ENCODE measurements at places on chromosomes 11 and 22.

DNA sequence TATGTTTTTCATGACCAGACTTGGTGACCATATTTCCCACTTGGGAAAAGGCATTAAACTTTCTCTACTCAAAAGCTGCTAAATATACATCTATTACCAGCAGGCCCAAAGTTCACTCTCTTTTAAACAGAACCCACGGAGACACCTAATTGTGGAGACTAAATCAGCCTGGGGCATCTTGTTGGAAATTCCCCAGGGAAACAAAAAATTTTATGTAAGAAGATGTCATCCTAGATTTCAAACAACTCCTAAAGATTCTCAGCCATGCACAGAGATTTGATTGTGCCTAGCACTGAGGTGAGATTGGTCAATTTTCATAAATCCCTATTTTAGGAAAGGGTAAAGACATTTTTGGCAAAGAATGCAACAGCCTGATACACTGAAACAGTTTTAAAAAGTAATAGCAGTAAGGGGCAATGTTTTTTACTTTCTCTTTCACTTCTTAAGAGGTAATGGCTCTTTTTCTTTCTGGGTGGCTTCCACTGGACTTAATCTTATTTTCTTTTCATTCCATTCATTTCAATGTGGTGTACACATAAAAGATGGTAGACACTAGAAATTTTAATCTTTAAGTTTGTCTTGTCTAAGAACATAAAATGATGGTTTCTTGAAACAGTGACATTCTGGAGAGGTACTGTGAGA is 9.6 kb downstream of the OR52N2 start:
- no peak for DNase-seq

DNA sequence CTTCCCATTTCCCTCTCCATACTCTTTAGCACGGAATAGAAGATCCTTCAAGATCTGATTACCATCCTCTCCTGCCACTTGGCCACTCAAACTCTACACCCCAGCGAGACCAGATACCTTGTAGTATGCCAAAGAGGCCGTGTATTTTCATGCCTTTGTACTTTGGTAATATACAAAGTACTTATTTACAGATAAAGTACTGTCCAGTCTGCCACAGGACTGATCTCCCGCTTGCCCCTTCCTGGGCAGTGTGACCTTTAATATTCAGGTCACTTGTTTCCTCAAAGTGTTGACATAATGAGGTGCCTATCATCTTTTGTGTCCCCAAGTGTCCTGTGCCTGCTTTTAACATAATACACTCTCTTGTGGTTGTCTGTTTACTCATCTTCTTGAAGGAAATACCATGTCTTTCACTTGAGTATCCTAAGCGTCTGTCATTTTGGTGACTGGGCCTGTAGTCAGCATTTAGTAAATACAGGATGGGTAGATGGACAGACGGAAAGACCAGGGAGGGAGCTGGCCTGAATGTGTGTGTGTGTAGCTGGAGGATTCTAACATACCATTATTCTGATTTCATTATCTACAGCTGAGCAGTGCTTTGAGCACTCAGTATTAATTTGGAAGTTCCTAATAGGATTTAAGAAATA is 137.4 kb downstream of the NAV2 start:
- DNase-seq = no peak

DNA sequence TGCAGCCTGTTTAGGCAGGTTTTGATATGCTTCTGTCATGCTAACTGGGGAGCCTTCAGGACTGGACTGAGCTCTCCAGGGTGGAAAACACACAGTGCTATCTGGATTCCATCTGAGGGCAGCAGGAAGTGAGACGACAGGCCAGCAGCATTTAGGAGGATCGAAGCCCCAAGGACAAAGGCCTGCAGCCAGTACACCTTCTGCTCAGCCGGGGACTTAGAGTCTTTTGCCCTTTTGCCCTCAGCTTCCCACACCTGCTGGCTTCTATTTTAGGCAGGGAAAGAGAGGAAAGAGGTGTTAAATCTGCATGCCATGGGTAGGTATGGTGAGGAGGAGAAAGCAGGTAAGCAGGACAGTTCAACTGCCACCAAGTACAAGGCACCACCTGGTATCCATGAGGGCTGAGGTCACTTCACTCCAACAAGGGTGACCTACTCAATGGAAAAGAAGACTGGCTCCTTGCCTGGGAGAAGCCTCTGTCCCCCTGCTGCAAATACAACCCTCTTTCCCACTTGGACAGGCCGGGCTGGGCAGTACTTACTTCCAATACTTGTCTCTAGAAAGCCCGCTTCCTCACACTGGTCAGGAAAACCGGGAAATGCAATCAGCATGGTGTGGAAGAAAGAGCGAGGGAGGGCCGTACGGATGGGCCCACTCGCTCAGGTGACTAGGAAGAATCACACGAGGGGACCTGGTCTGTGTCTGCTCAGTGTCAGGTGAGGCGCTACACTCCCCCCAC is 12.3 kb downstream of the LARGE2 start:
- no peak for DNase-seq

- no peak for DNase-seq
These were observed 8.4 kb upstream of the CTSC start for GRCh38 chr11:88345949-88346348.

- no peak for DNase-seq
These were observed at the start of gene SLC17A6 for GRCh38 chr11:22337596-22338485. SLC17A6 (plus strand) TSS chr11:22338381; CDS start chr11:22338534, 153 bp downstream.

- no peak for DNase-seq
These were observed 27.3 kb downstream of the BCL2L13 start for GRCh38 chr22:17665854-17666253.

- peak; percentile 64 for DNase-seq
These were observed 28.2 kb downstream of the KCTD17 start for GRCh38 chr22:37079668-37080171.

GRCh38 chr11:130831506-130831905 is 84.8 kb downstream of the SNX19 start:
- DNase-seq = no peak

DNA sequence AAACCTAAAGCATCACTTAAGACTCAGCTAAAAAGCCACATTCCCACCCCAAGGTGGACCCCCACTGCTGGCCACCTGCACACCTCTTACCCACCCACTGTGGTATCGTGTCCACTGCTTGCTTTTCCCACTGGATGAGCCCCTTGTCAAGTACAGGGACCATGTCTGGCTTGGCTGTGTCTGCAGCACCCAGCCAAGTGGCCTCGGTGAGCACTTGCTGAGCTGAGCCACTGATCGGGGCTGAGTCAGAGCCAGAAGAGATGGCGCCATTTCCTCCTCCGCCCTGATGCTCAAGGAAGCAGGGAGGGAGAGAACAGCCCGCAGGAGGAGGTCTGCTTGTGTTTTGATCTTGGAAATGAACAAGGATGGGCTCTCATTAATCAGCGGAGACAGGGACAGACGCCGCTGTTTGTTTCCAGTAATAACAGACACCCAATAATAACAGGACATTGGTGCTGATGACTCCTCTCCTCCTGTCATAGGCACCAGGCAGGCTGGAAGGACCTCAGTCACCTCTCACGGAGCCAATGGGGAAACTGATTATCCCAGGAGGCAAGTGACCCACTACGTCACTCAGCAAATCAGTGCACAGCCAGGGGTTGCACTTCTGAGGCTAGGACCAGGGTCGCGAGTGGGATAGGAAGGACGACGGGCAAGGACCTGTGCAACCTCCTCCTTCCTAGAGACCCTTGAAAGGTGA is 85.2 kb upstream of the RTL6 start:
- no peak for DNase-seq

GRCh38 chr11:60634126-60634525 is 65.3 kb upstream of the MS4A8 start:
- no peak for DNase-seq

DNA sequence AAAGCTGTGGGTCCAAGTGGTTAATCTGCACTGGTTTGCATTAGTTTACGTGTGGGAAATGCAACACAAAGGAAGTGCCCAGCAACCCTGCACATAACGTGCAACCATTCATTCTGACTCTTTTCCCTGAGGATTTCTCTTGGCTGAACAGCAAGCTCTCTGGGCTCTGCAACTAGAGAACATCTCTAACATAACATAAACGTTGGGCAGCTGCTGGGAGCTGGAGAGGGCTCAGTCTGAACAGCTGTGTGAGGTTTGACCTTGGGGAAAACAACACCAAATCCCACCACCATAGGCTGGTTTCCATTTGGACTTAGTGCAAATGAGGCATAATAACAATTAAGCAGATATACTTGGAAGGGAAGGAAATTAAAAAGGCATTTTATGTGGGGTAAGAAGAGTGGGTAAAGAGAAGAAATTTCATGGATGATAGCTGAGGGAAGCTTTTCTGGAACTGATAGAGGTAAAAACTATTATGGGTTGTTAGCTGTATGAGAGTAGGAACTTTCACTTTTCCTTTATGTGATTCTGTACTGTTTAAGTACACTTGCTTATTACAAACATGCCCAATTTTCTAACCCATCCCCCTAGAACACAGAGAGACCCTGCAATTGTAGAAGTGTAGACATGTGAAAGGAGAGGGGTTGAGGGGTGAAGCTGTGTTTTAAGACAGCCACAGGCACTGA is 76.2 kb downstream of the SNX19 start:
- no peak for DNase-seq

DNA sequence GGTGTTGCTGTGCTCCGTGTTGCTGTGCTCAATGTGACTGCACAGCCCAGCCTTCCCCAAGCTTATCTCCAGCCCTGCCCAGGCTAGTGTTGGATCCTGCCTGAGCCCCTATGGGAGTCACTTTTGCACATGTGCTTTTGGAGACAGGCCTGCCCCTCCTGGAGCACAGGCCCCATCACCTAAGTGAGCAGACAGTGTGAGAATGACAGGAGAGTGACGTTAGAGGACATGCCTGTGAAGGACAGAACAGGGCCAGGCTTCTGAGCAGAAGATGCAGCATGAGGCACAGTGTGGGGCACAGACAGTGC is 36.6 kb upstream of the SUSD2 start:
- no peak for DNase-seq

- DNase-seq = no peak
These were observed 9.8 kb downstream of the PPP6R3 start for GRCh38 chr11:68470304-68470811.

DNA sequence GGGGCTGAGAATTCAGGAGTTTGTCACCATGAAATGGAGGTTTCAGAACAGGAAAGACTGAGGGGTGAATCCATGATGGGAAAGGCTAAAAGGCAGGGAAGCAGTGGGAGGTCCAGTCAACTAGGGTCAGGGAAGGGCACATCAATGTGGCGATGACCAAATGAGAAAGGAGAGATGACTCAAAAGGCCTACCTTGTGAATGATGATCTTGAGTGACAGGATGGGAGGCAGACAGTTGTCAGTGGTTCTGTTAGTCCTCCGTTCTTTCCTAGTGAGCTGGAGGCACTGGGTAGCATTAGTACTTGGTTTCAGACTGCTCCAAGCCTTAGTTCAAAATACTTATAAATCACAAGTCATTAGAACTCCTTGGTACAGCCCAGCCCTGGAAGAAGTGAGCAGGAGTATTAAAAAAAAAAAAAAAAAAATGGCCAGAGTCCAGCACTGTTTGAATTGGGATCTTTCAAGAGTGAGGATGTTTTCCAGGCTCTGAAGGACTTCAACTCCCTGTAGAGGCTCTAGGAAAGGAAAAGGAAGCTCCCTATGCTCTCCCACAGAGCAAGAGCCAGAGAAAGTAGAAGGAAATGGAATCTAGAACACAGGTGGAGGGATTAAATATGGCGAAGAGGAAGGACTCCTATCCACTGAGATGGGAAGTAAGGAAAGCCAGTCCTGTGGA is 8.3 kb upstream of the DCHS1 start:
- DNase-seq = no peak

- DNase-seq = peak; percentile 19
These were observed 58.4 kb upstream of the PSMA1 start for GRCh38 chr11:14578541-14578956.

DNA sequence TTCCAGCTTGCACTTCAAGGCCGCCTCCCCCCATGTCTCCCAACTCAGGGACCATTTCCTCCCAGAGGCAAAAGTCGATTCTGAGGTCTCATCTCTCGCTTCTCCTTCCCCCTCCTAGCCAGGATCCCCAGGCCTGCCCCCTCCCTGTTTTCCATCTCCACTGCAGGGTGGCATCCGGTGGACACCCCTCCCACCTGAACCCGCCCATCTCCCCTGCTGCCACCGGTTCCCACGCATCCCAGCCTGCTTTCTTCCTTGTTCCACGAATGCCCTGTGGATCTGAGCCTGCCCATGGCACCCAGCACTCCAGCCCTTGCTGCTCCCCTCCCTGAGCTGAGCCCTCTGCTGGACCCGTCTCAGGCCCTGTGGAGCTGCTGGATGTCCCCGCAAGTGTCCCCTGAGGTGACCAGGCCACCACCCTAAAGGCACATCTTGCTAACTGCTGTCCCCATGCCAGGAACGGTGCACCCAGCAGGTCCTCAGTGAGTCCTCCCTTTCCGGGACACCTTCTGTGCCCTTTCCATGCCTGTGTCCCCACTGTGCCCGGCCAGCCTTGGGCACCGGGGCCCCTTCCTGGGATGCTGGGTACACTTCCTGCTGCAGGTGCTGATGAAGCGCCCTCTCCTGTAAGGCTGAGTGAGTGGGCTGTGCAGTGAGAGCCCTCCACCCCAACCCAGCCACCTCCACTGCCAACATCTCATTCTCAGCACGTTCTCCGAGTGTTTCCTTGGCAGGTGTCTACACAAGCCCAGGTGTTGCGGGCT is 936 bp downstream of the IL17REL start:
- no peak for DNase-seq

- DNase-seq = no peak
These were observed 45.2 kb downstream of the APOL1 start for GRCh38 chr22:36298118-36298517.

- no peak for DNase-seq
These were observed 105.0 kb upstream of the CSNK2A3 start for GRCh38 chr11:11458001-11458400.

GRCh38 chr11:15159085-15159484 is 44.4 kb downstream of the INSC start:
- no peak for DNase-seq

DNA sequence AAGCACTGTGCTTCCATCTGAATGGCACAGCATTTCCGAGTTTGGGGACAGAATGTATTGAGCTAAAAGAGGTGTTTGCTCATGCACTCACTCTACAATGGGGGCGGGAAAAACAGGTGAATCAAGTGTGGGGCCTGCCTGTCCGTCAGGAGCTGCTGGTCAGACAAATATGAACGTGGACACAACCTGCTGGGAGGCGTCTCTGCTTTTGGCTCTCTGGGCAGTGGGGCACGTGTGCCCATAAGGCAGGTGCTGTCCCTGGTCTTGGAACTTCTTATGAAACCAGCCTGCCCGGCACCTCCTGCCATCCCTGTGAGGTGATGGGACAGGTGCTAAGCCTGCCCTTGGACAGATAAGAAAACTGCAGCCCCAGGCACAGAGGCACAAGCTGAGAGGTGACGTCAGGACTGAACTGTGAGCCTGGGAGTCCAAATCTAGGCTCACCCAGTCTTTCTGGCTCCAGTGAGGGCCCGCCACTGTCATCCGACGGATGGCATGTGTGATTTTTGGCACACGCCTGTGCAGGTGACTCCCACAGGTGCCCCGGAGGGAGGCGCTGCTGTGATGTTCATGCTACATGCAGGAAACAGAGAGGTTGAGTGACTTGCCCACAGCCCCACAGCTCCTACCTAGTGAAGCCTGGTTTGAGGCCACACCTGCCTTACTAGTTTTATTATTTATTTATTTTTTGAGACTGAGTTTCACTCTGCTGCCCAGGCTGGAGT is 51.6 kb downstream of the SMIM38 start:
- DNase-seq = no peak

- DNase-seq = no peak
These were observed 522 bp downstream of the RHOG start for GRCh38 chr11:3840004-3840869.

Data from activated CD8-positive, alpha-beta memory T cell treated with anti-CD3 and anti-CD28 coated beads for 1 hour (primary cell).